ENCODE measurements at places on chromosomes 7 and 10. TPM values are rescaled to one million over a fixed set of nuclear protein-coding genes. Genes with fewer than 3 reads are reported as not detected.

Gene CFAP70
- 6.3 TPM for total RNA-seq

Gene NSMCE4A
- 73.7 TPM for total RNA-seq

Gene CNOT4
- 34.4 TPM for total RNA-seq

Gene CD36
- 25.7 TPM for total RNA-seq

Gene CALCR
- 0.16 TPM for total RNA-seq

DNA sequence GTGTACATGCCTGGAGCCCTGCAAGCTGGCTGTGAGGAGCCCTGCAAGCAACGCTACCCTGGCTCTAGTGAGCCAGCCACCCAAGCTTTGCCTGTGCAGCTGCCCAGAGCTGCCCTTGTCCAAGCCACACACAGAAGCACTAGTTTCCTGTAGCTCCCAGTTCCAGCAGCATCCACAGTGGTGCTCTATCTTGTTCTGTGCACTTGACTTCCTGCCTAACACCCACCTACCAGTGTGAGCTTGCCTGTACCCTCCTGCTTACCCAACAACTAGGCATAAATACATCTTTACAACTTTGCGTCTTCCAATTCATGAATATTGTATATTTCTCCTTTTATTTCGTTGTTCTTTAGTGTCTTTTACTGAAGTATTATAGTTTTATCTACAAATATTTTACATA lies 32.2 kb upstream of the ZNF518A start:
- DNase-seq: no peak

DNA sequence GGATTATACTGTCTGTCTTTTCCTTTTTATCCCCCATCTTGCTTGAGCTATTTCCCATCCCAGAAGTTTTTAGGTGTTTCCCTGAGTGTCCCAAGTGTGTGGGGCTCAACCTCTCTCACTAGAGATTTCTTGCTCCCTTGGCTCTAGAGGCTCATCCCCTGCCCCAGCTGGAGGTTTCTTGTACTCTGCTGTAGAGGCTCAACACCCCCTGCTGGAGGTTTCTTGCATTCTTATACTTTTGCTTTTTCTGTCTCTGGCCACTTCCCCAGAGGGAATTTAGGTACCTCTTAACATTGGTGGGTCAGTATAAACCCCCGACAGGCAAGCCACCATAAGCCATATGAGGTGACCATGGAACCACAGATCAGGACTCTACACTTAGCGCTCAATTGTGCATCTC lies 114.2 kb upstream of the FAM3C start:
- DNase-seq: no peak

- DNase-seq: no peak
These were observed 8.4 kb downstream of the GNAI1 start for GRCh38 chr7:80142853-80143580.

DNA sequence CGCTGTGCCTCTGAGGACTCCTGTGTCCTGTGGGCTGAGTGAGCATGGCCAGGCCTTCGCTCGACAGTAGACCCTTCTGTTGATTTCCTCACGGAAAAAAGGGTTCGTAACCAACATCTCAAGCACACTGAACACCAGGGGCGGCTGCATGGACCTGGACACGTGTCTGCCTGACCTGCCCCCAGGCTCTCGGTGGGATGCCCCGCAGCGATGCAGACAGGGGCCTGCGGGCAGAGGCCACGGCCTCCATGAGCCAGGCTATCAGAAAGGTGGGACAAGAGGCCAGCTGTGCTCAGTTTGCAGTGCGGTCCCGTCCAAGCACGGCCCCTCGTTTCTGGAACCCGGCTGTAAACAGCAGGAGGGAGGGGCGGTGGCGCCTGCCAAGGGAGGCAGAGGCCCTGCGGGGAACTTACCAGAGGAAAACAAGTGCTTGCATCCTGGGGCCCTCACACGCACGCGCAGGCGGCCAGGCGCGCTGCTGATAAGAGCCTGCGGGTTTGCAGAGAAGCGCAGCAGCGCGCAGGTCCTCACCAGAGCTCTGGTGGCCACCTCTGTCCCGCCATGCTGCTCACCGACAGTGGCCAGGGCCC lies 10.6 kb downstream of the GPR146 start:
- DNase-seq: peak; percentile 74

- peak; percentile 85 for DNase-seq
These were observed 29.5 kb upstream of the BMS1 start for GRCh38 chr10:42753126-42753506.

DNA sequence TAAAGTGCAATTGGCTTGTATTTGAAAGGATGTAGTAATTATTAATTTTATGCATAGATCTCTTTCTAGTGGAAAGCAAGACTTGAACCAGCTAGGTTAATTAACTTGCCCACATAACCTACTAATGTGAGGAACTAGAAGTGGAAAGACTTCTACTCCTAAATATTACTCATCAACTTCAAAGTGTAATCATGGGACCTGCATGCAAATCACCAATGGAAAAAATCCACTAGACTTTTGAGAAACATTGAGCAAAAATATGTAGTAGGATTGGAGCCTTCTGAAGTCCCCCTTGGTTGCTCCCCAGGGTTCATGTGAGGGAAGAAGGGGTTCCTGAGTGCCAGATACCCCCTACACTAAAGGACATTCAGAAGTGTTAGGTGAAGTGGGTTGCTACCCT lies 240.2 kb downstream of the PTEN start:
- DNase-seq: no peak

GRCh38 chr7:99392046-99392445 lies 16.4 kb downstream of the PDAP1 start:
- no peak for DNase-seq

- peak; percentile 73 for DNase-seq
These were observed 8.0 kb downstream of the CALHM3 start for GRCh38 chr10:103470761-103471653.

Measured in ureter (tissue), 1 donor.